ENCODE measurements at places on chromosomes 5 and 9. TPM values are rescaled to one million over a fixed set of nuclear protein-coding genes. Genes with fewer than 3 reads are reported as not detected.

Gene CTXN3
- polyA plus RNA-seq, result not detected

Gene PFN3
- polyA plus RNA-seq, result not detected

Gene SLC45A2
- polyA plus RNA-seq, result not detected

Gene RMRP
- not detected for polyA plus RNA-seq

Gene TRIM14
- polyA plus RNA-seq, result 14.4 TPM

Gene CER1
- not detected for polyA plus RNA-seq

Gene SMIM33
- polyA plus RNA-seq, result 4.7 TPM

Gene ANKRD34B
- not detected for polyA plus RNA-seq

Gene PCDHB11
- polyA plus RNA-seq, result not detected

Gene CDHR2
- 47.9 TPM for polyA plus RNA-seq

GRCh38 chr5:151075698-151076331 lies 5.0 kb downstream of the TNIP1 start:
- DNase-seq, result no peak

- no peak for DNase-seq
Observed at GRCh38 chr5:126338635-126339034, 84.6 kb upstream of the GRAMD2B start.

DNA sequence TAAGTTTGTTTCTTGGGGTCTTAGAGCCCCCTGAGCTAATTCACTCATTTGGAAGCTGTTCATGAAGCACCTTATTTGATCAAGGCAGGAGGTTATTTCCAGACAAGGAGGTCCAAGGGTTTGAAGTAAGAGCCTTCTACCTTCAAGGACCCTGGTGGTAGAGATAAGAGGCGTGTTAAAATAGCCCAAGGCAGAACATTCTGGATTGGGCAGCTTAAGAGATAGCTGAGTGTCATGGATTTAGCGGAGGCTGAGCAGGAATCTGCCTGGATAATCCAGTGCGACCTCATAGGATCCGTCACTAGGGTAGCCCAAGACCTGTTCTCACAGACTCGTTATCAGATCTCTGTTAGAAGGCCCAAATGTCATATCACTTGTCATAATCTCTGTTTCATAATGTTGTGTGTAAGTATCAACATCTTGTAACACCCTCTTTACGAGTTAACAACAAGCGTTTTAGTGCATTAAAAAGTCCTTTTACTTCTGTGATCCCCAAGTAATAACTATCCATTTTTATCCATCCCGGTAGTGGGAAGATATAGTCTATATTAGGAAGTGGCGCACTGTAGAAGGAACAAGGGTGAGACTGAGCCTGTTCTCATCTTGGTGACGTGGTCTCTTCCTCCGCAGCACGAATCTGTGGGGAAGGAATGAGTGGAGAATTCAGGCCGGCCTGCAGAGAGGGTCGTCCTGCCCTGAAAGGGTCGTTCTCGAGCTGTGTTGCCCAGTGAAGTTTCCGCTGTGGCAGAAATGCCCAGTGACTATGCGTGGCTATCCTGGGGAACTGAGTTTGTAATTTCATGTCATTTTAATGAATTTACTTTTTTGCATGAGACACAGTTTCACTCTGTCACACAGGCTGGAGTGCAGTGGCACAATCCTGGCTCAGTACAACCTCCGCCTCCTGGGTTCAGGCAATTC lies 28.8 kb downstream of the SLC25A25 start:
- DNase-seq, result no peak

DNA sequence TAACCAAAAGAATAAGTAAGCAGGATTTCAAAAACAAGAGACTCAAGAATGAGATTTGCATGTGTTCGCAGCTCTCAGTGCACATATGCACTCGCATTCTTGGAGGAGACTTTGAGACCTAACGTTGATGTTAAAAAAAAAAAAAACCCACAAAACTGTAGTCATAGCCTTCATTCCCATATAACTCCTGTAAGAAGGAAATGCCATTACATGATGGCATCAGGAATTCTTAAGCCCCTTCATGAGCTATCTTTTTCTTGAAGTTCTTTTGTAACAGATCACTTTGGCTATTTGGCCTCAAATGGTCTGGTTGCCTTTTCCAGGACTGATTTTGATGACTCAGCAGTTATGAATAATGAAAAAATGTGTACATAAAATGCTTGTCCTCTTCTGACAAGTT lies 113.8 kb downstream of the ALDH1A1 start:
- DNase-seq, result no peak

DNA sequence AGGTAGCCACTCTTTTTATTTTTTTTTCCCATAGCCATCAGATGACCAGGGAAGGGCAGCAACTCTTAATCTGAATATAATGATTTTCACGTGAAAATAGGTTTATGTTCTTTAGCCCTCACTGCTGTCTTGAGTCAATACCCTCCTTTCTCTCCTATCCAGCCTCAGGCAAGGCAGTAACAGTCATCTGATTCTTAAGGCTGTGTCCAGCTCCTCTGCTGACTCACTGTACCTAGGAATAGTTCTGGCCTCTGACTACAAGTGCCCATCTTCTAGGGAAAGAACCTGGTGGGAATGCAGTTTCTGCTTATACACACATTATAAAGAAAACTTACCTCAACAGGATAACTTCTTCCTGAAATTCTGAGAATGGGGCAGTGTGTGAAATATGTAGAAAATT lies 30.7 kb downstream of the DHX29 start:
- no peak for DNase-seq

DNA sequence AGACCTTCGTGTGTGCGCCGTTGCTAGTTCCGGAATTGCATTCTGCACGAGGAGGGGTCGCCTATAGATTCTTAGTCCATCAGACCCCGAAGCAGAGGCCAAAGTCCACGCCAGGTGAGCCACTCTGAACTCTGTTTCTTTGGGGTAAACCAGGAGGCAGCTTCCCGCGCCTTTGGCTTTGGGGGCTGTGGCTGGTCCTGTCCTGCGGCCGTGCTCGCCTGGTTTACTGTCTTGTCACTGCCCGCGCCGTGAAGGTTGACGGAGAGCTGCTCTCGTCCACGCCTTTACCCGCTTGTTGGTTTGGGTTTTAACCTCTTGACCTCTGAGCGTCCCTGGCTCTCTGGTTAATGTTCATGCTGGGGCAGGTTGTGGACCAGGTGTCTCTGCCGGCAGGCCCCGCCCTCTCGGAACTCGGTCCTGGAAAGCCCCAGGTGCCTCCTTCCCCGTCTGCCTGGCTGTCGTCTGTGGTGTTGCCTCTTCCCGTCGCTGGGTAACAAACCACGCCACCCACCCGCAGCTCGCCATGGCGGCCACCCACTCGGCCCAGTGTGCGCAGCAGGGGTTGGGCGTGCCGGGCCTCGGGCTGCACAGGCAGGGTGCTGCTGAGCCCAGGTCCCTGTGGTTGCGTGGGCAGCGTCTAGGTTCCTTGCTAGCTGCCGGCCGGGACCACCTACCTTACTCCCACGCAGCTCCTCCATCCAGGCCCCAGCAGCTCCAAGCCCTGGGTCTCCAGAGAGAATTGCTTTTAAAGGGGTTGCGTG lies 44.6 kb upstream of the CACNA1B start:
- DNase-seq, result no peak

DNA sequence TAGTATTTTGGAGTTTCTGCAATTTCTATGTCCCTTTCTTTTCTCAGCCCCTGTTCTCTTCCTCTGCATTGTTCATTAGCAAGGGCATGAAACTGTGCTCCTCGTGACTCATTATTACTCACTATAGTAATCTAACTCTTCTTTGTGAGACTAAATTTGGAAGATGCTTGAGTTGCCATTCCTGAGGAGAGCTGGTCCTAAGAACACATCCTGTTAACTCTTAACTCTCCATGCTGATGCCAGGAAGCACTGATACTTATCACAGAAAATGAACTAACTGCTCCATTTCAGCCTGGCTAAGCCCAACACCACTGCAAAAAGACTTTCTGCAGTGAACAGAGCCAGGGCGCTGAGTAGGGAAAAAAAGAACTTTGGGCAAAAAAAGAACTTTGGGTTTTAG lies 10.6 kb upstream of the CSNK1A1 start:
- no peak for DNase-seq

GRCh38 chr5:39933061-39933460 lies 508.3 kb upstream of the DAB2 start:
- no peak for DNase-seq

GRCh38 chr5:5141625-5142525 lies 1.7 kb downstream of the ADAMTS16 start:
- DNase-seq, result peak; percentile 65

GRCh38 chr5:10266839-10267238 lies 16.8 kb downstream of the CCT5 start:
- DNase-seq, result no peak

GRCh38 chr5:107203243-107203642 lies 467.5 kb downstream of the EFNA5 start:
- no peak for DNase-seq

GRCh38 chr5:14035859-14036503 lies 91.5 kb upstream of the DNAH5 start:
- DNase-seq, result no peak

DNA sequence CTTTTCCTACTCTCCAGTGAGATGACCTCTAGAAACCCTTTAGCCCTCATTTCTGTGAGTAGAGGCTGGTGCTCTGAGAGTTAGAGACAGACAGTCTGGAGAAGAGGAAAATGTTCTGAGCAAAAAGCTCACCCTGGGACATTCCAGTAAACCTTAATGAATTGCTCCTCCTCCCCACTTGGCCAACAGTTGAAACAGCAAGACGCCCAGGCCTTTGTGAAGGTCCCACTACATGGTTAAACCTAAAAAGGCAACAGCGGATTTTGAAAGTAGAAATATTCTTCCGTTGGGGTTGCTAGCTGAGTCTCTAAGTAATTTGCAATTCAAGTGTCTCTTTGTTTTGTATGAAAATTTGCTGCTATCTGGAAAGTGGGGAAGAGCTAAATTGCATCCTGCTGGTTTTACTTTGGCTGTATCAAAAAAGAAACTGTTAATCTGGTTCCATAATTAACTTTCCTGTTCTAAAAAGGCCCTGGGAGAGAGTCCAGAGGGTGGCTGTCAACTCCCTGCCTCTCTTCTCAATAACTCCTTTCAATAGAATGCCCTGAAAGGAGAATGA lies 63.8 kb downstream of the ATP10B start:
- no peak for DNase-seq

DNA sequence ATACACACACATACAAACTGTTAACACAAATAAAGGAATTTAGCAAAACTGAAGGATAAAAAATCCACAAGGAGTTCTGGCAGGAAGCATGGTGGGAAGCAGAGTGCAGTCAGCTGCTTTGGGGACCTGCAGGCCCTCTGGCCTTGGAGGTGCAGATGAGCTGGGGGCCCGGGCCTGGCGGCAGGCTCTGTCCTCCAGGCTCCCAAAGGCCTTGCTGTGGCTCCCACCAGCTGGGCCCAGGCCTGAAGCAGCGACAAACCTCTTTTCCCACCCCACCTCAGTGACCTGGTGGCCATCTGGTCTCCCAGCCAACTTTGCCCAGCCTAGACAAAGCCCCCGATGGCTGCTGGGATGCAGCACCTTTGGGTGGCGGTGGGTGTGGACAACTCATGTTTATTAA lies 67.8 kb downstream of the GLRA1 start:
- no peak for DNase-seq

DNA sequence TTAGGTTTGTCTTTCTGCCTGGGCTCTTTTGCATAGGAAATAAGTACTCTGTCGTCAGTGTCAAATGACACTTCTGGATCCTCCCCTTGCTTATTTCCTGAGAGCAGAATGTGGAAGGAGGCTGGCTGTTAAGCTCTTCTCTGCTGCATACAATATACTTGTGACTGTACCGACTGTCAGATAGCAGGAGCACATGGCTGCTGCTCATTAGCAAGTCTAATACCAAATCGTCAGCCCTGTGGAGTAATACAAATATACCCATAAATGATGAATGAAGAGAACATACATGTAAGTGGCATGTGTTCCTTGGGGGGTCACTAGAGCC lies at the start of gene GPR151:
Gene GPR151, minus strand, starts transcription at position 40 of the 325 bp plus-strand sequence. CDS start 77 bp downstream, outside the sequence.
- no peak for DNase-seq

DNA sequence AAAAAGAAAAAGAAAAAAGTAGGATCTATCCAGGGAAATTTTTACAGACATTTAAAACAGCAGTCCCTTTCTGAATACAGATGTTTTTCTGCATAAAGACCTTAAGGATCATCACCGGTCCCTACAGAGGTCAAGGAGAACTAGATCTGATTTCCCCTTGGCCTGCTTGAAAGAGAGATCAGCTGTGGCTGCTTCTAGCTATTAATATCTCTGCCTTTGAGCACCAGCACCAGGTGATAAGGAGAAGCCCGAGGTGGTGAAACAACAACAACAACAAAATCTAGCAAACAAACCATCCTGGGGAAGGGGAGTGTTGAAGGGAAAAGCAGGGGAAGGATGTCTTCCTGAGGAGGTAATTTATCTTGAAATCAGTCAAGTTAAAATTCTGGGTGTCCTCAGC lies 42.1 kb downstream of the ZNF366 start:
- DNase-seq, result no peak

DNA sequence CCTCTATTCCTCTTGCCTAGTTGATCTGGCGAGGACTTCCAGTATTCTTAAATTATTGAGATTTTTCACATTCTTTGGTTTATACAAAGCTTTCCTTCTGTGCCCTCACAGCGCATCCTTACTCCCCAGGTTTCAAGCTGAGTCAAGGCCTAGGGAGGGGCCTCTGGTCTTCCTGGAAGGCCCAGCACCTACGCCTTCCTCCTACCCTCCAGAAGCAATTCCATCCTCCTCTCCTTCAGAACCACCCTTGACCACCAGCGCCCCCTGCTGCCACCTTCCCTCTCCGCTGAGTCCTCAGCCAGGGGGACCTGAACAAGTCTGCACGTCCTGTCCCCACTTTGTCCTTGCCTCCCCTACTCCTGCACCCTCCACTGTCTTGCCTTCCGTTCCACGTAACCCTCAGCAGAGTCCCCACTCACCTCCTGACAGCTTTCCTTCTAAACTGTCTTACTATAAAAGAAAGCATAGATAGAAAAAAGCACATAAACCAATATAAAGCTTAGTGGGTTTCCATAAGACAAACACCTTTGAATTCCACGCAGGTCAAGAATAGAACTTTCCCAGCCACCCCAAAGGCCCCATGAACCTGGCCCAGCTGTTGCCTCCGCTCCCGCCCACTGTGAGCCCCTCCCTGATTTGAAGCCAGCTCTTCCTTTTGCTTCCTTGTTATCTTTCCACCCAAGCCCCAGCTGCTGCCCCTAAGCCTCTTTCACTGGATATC lies 63.0 kb upstream of the CTSL start:
- DNase-seq, result peak; percentile 86

DNA sequence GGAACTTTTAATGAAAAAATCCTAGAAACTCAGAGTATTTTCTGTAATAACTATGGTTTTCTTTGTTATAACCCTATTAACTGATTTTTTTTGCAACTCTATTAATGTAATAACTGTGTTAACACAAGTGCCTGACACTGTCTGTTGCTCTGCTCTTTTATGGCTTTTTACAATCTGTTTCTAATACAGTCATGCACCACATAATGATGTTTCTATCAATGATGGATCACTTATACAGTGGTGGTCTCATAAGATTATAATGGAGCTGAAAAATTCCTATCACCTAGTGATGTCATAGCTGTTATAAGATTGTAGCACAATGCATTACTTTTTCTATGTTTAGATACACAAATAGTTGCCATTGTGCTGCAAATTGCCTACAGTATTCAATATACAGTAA lies 123.1 kb upstream of the SV2C start:
- no peak for DNase-seq

DNA sequence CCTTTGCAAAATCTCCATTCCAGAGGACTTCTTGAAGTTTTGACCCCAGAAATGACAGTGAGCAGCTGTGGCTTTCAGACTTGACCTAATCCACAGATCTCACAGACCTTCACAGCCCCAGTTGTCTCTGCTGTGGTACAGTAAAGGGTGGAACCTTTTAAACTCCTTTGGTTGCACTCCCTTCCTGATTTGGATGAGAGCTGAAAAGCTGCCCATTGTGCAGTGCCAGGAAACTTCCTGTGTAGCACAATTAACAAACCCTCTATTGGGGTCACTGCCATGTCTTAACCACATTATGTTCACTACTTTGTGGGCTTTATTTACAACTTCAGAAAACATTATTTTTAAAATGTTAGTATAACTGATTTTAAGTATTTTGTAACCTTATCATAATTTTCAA lies 56.7 kb upstream of the PCSK5 start:
- no peak for DNase-seq
